ENCODE measurements at places on chromosomes 3 and 15.

GRCh38 chr3:146222204-146223046, 28.5 kb downstream of the PLSCR4 start:
- peak; percentile 54 for DNase-seq

- no peak for DNase-seq
Observed at GRCh38 chr3:122077293-122078234, 22.4 kb downstream of the CD86 start.

DNA sequence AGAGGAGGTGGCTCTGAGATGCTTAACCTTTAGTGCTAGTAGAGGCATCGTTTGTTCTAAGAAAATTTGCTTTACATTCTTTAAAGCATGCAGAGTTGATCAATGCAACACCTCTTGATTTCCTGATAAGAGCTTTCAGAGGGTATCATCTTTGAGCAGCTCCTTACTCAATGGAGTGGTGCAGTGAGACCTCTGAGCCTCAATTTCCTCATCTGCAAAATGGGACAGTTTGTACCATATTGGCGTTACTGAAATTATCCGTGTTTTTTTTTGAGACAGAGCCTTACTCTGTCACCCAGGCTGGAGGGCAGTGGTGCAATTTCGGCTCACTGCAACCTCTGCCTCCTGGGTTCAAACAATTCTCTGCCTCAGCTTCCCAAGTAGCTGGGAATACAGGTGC, 1.6 kb upstream of the TMEM42 start:
- no peak for DNase-seq

DNA sequence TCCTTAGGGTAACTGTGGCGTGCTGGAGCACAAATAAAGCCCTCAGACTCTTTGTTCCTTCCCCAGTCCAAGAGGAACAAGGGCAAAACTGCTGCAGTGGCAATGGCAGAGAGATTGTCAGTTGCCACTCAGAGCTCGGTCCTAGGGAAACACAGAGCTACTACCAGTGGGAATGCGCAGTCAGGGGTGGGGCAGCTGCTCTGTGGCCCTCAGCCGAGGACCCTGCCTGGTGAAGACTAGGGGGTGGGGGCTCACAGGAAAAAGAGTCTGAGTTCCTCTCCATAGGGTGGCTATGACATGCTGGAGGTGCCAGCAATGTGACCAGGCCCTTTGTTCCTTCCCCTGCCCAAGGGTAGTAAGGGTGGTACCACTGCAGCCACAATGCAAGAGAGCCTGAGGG, 43.8 kb downstream of the TMCO5A start:
- no peak for DNase-seq

- DNase-seq, result no peak
Observed at GRCh38 chr15:59739557-59740186, 50.6 kb upstream of the BNIP2 start.

GRCh38 chr3:185813691-185814215, 11.1 kb downstream of the IGF2BP2 start:
- no peak for DNase-seq

DNA sequence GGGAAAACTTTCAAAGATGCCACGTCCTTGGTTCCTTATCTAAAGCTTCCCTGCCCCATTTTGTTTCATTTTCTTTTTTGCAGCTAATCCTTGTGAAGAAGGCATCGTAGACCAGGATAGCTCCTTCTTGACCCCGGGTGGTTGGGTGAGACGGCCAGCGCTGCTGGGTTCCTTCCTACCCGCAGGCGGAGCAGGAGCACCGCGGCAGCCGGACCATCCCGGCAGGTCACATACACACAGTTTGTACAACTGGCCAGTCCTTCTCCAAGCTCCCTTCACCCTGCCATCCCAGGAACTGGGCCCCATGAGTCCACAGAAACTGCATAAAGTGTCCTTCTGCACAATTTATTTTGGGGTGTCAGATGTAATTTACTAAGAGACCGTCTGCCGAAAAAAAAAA, 83.9 kb downstream of the MEGF11 start:
- DNase-seq, result no peak

DNA sequence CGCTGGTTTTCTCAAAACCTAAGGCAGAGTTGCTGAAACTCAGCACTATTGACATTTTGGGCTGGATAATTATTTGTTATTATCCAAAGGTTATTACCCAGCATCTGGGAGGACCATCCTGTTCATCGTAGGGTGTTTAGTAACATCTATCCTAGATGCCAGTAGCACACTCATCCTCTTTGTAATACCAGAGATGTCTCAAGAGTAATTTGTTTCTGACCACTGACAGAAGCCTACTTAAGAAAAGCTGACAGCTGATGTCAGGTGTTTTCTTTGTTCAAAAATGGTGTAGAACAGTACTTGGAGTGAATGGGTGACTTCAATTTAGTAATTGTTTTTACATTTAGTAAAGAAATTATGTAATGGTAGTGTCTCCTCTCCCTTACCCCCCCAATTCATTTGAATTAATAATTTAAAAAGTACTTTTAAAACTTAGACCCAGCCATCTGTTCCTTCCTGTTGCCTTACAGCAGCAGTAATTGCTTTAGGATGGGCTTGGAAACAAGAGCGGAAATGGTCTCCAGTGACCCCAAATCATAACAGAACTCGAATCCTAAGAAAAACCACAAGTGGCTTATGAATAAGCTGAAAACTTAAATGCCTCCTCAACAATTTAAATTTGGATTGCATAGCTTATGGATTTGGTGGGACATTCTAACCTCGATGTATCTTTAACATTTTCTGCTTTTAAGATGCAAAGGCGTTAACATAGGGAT, 105.4 kb downstream of the PTPRG start:
- no peak for DNase-seq

GRCh38 chr3:162338514-162338913, 841.9 kb downstream of the OTOL1 start:
- DNase-seq, result no peak

GRCh38 chr15:90957031-90957790, 2.5 kb downstream of the RCCD1 start:
- DNase-seq, result peak; percentile 56

GRCh38 chr3:35785234-35785888, 146.0 kb downstream of the ARPP21 start:
- no peak for DNase-seq

GRCh38 chr3:128067489-128067888, 15.3 kb downstream of the SEC61A1 start:
- DNase-seq, result no peak

DNA sequence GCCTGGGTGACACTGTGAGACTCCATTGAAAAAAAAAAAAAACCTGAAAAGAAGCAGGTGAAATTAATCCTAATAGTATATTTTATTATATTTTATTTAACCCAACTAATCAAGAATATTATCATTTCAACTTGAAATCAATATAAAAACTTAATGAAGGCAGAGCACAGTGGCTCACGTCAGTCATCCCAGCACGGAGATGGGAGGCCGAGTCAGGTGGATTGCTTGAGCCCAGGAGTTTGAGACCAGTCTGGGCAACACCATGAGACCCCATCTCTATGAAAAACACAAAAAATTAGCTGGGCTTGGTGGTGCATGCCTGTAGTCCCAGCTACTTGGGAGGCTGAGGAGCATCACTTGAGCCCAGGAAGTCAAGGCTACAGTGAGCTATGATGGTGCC, 33.3 kb upstream of the SLC41A3 start:
- DNase-seq, result no peak

DNA sequence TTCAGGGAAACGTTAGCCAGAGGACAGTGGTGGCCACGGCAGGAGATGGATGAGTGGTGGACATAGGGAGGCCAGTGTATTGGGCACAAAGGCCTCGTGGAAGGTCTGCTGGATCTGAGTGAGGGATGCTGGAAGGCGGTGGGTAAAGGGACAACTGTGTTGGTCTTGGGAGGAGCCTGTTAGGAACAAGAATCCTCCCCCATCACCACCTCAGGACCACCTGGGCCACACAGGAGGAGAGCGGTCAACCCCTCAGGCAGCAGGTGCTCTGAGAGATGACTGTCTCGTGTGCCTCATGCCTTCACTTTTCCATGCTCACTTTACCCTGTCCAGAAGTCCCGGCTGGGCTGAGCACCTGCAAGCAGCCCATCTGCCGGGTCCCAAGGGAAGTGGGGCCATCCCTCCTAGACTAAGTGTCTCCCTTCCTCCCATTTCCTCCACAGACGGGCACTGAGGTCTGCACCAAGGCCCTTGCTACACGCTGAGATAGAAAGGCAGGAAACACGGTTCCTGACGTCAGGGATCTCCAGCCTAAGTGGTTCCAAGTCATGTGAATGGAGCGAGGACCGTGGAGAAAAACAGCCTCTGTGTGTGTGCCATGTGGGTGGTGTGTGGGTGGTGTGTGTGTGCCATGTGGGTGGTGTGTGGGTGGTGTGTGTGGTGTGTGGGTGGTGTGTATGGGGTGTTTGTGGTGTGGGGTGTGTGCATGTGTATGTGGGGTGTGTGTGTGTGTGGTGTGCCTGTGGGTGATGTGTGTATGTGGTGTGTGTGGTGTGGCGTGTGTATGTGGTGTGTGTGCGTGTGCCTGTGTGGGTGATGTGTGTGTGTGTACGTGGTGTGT, 47.8 kb upstream of the CTSH start:
- no peak for DNase-seq

DNA sequence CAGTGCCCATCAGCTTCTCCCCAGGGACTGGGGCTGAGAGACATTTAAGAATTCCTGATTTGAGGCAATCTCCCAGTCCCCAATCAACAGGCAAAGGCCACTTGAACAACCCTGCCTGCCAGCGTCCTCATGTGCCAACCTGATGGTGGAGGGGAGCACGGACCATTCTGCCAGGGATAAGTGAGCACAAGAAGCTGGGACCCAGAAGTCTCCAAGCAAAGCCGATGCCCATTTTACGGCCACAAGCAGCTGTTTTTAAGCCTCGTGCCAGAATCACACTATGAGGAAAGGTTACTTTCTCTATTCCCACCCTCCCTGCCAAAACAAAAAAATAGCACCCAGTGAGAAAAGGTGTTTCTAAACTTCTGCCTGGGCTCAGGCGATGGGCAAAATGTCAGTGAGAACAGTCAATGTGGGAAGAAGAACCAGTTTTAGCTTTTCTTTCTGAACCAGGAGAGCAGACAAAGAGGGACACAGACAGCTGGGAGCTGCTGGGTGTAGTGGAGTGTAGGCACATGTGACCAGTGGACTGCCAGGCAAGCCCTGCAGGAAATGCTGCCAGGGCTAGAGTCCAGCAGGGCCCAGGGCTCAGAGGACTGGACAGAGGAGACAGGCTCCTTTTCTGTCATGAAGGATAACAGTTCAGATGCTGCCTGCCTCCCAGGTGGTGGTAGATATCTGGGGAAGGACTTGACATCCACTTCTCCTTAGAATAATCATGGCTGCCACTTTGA, 57.7 kb downstream of the ATP2B2 start:
- no peak for DNase-seq

DNA sequence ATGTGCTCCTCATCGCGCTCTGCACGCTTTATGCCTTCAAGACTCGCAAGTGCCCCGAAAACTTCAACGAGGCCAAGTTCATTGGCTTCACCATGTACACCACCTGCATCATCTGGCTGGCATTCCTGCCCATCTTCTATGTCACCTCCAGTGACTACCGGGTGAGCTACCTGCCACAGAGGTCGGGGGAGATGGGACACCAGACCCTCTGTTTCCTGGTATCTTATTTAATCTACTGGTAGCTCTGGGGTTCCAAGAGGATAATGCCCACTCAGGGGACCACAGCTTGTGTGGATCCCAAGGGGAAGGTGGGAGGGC, 9.1 kb downstream of the GRM2 start:
- DNase-seq, result no peak

- no peak for DNase-seq
Observed at GRCh38 chr3:146502887-146503460, 33.6 kb upstream of the PLSCR2 start.

GRCh38 chr15:78915341-78916087, 29.3 kb downstream of the CTSH start:
- no peak for DNase-seq

- peak; percentile 28 for DNase-seq
Observed at GRCh38 chr3:108408883-108409799, 101.3 kb downstream of the MYH15 start.

- DNase-seq, result no peak
Observed at GRCh38 chr3:29275309-29275708, 5.6 kb upstream of the RBMS3 start.

GRCh38 chr3:52298149-52299098, 10.8 kb downstream of the GLYCTK start:
- peak; percentile 79 for DNase-seq

DNA sequence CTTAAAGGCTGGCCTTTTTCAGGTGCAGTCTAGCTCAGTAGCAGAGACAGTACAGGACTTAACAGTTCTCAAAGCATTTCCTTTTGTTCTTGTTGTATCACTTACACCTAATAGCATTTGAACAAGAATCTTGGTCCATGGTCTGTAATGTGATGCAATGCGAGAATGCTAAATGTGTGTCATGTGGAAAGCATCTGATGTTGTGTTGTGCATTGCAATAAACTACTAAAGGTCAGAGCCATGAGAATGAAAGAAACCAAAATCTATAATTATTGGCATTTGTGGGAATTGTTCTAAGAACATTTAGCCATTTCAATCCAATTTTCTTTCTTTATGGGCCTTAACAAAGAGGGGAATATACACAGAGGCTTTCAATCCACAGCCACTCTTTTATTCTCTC, 324.5 kb upstream of the ROBO2 start:
- no peak for DNase-seq

DNA sequence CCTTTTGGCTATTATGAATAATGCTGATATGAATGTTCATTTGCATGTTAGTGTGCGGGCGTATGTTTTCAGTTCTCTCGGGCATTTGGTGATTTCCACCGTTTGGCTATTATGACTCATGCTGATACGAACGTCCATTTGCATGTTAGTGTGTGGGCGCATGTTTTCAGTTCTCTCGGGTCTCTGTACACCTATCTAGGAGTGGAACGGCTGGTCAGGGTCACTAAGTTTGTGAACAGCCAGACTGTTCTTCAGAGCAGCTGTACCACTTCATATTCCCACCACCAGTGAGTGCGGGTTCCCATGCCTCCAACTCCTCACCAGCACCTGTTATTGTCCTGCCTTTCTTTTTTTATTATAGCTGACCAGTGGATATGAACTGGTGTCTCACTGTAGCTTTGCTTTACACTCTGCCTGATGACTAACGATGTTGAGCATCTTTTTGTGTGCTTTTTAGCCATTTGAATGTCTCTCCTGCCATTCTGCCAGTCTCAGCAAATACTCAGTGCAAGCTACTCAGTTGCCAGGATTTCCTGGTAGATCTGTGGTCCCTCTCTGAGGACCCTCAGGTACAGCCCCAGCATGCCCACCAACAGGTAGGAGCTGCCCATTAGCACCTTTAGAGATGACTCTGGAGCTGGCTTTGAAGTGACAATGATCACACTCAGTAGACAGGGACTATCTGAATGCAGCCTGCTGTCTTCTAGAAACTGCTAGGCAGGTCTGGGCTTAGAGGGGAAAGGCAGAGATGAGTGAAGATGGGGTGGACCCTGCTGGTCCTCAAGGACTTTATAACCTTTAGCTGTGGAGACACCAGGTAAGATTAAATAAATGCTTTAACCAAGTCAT, 141.1 kb downstream of the XXYLT1 start:
- no peak for DNase-seq

DNA sequence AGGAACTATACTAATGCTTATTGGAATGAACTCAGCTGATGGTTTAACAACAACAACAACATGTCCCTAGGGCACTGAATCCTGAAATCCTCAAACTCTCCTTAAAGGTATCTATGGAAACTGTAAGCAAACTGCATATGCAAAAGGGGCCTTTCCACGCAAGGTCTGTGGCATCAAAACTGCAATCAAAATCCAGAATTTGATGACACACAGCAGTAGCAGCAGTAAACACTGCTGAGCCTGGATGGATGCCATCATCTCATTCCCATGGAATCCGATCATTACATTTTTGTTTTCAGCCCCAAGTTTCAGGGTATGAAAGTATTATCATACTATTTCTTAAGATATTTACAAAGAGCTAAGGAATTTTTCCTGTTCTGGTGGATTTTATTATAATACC, 399.7 kb downstream of the VPS13C start:
- DNase-seq, result peak; percentile 26

Measured in hepatocyte (in vitro differentiated cells).